ENCODE measurements at places on chromosomes 13 and 19. TPM values are rescaled to one million over a fixed set of nuclear protein-coding genes. Genes with fewer than 3 reads are reported as not detected.

The LYPD5 gene
- 1.9 TPM for polyA plus RNA-seq

DNA sequence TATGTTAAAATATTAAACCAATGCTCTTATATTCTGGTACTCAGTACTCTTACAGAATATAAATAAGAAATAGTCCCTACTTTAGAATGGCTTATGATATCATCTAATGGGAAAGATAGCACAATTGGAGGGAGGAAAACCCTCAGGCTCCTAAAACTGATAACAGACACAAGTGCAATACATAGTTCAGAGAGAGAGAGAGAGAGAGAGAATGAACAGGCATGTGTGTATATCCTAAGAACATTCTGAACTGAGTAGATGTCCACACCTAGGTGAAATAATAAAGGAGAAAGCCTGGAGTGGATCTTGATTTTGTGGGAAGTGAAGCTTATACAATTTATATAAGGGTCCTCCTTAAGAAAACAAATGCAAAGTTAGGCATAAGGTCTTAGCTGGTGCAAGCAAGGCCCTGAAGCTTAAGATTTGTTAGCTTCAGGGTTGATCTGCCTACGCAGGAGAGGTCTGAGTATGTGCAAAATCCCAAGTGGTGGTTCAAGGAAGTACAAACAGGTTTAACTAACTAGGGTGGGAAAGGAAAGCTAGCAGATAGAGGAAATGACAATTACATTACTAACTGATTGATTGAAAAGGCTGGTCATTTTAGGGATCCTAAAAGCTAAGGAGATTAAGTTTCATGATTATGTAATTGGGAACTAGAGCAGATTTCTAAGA lies 53.3 kb downstream of the SOX21 start:
- no peak overlapping the region for H3K4me3 ChIP-seq
- no peaks in the 10 kb centered on the region for H3K4me1 ChIP-seq
- DNase-seq, result no peak
- H3K36me3 ChIP-seq, result no peaks in the 10 kb centered on the region

The PSG6 gene
- polyA plus RNA-seq, result not detected

DNA sequence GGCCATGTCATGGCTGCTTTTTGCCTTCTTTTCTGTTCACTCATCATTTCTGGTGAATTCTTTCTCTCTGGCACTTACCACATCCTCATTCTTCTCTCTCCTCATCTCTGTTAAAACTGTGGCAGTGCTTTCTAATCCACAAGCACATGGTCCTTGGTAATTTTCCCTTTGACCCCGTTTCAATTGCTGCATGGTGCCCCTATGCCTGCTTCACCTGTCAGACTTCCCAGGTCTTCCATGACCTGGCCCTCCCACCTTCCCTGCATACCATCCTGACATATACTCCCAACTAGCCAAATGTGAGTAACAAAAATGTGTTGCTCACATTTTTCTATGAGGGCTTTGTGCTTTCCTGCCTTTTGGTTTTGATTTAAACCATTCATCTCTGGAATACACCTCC lies 286.5 kb downstream of the MTUS2 start:
- H3K27me3 ChIP-seq, result no peaks in the 10 kb centered on the region
- H3K36me3 ChIP-seq, result no peaks in the 10 kb centered on the region
- DNase-seq, result no peak
- no peaks in the 10 kb centered on the region for H3K4me1 ChIP-seq
- H3K4me3 ChIP-seq, result no peak overlapping the region

The ATP12A gene
- not detected for polyA plus RNA-seq

The BRME1 gene
- polyA plus RNA-seq, result 2.8 TPM

DNA sequence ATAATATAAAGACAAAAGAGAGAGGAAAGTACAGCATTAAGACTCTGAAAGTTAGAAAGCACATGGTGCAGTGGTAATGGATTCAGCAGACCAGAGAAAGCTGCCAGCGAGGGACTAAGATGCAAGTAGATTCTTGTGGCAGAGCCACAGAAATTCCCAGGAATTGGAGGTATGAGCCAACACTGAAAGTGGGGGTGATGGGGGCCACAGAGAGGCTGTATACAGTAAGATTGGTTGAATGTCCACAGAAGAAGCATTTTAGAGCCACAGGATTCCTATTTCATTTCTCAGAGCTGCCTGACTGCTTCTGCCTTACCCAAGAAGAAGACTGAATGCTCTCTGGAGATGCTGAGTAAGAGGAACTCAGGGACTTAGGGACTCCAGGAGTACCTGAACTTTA lies 295.0 kb downstream of the LMO7 start:
- H3K4me3 ChIP-seq, result no peak overlapping the region
- H3K36me3 ChIP-seq, result no peaks in the 10 kb centered on the region
- no peak for DNase-seq
- H3K27me3 ChIP-seq, result no peaks in the 10 kb centered on the region
- no peaks in the 10 kb centered on the region for H3K4me1 ChIP-seq

DNA sequence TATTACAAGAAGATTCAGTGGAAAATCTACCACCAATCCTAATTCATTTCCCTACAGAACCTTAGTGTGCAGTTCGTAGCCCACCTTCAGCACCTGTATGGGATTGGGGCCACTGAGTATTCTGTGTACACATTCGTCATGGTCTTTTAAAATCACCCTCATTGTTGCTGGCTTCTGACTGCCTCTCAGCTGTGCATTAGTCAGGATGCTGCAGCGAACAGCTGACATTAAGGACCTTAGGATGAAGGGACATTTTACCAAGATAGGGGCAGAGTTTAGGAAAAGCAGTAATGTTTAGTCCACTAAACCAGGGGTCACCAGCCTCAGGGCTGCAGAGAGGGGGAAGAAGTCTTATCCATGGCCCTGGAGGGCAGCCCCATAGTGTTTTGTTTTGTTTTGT lies 176.5 kb downstream of the COL4A1 start:
- no peak overlapping the region for H3K27ac ChIP-seq
- no peaks in the 10 kb centered on the region for H3K27me3 ChIP-seq
- H3K36me3 ChIP-seq, result no peaks in the 10 kb centered on the region
- H3K4me1 ChIP-seq, result peaks cover 6% of the 10 kb centered on the region
- H3K4me3 ChIP-seq, result no peak overlapping the region

- H3K27ac ChIP-seq, result no peak overlapping the region
- no peak for DNase-seq
- H3K4me1 ChIP-seq, result no peaks in the 10 kb centered on the region
- H3K27me3 ChIP-seq, result no peaks in the 10 kb centered on the region
- no peak overlapping the region for H3K4me3 ChIP-seq
Measured at GRCh38 chr19:41578886-41579285, 2.9 kb downstream of the CEACAM21 start.

DNA sequence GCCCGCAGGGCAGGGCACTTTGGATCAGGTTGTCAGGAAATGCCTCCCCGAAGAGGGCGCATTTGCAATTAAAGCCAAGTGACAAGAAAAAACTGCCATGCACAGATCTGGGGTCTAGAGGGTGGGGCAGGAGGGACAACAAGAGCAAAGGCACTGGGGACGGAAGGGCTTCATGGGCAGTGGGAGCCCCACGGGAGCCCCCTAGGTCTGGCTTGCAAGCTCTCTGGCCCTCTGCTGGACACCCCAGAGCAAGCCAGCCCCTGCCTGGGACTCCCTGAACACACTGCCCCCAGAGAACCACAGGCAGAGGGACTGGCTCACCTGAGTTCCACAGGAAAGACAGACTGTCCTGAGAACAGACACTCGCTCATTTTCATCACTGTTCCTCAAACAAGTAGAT lies 30.2 kb upstream of the C19orf12 start:
- no peaks in the 10 kb centered on the region for H3K36me3 ChIP-seq
- H3K4me1 ChIP-seq, result no peaks in the 10 kb centered on the region
- no peak overlapping the region for H3K4me3 ChIP-seq
- no peak overlapping the region for H3K27ac ChIP-seq
- no peak for DNase-seq

The PRKACA gene
- polyA plus RNA-seq, result 104 TPM

The UBE2L5 gene
- polyA plus RNA-seq, result not detected

- no peaks in the 10 kb centered on the region for H3K27me3 ChIP-seq
- no peaks in the 10 kb centered on the region for H3K36me3 ChIP-seq
- no peak overlapping the region for H3K4me3 ChIP-seq
- H3K4me1 ChIP-seq, result no peaks in the 10 kb centered on the region
Measured at GRCh38 chr19:7611541-7612279, 16.0 kb downstream of the CAMSAP3 start.

The ADPRHL1 gene
- 2.2 TPM for polyA plus RNA-seq

DNA sequence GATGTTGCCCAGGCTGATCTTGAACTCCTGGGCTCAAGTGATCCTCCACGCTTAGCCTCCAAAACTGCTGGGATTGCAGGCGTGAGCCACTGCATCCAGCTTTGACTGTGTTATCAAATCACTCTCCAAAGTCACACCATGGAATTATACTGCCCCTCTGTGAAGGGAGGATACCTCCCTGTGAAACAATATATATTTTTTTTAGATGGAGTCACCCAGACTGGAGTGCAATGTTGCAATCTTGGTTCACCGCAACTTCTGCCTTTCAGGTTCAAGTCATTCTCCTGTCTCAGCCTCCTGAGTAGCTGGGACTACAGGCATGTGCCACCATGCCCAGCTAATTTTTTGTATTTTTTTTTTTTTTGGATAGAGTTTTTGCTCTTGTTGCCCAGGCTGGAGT lies 7.7 kb downstream of the TYK2 start:
- H3K4me1 ChIP-seq, result no peaks in the 10 kb centered on the region
- no peaks in the 10 kb centered on the region for H3K36me3 ChIP-seq
- no peaks in the 10 kb centered on the region for H3K27me3 ChIP-seq

DNA sequence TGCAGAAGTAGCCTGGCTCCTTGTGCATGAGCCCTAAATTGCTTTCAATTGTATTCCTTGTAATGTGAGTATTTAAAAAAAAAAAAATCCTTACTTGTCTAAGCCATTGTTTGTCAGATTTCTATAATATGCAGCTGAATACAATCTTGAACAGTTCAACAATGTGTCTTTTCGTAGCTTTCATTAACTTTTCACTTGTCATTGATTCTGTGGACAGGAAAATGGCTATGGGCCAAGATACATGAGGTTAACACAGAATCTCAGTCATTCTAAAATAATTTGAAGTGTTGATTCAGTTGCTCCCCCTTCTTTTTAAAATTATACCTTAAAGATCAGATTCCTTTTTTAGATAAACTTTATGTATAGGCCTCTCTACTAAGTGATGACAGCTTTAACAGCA lies 395.8 kb upstream of the KLF12 start:
- H3K4me3 ChIP-seq, result no peak overlapping the region
- no peaks in the 10 kb centered on the region for H3K4me1 ChIP-seq
- DNase-seq, result no peak
- peaks cover 2% of the 10 kb centered on the region for H3K27me3 ChIP-seq

- DNase-seq, result no peak
- H3K4me1 ChIP-seq, result no peaks in the 10 kb centered on the region
- no peak overlapping the region for H3K27ac ChIP-seq
- no peaks in the 10 kb centered on the region for H3K27me3 ChIP-seq
- no peak overlapping the region for H3K4me3 ChIP-seq
Measured at GRCh38 chr13:37302686-37303085, 197.2 kb upstream of the CSNK1A1L start.

The GNG8 gene
- not detected for polyA plus RNA-seq

GRCh38 chr19:2555422-2556220 lies 79.7 kb downstream of the GADD45B start:
- no peak overlapping the region for H3K27ac ChIP-seq
- peaks cover 2% of the 10 kb centered on the region for H3K4me1 ChIP-seq
- H3K27me3 ChIP-seq, result no peaks in the 10 kb centered on the region
- no peak overlapping the region for H3K4me3 ChIP-seq
- DNase-seq, result no peak

GRCh38 chr19:42184401-42184861 lies 33.0 kb downstream of the DEDD2 start:
- peak; percentile 72 for DNase-seq
- H3K4me1 ChIP-seq, result no peaks in the 10 kb centered on the region
- no peaks in the 10 kb centered on the region for H3K36me3 ChIP-seq
- H3K27me3 ChIP-seq, result no peaks in the 10 kb centered on the region
- H3K27ac ChIP-seq, result no peak overlapping the region

The AP1M2 gene
- 0.19 TPM for polyA plus RNA-seq

The LRRC25 gene
- 1.4 TPM for polyA plus RNA-seq

DNA sequence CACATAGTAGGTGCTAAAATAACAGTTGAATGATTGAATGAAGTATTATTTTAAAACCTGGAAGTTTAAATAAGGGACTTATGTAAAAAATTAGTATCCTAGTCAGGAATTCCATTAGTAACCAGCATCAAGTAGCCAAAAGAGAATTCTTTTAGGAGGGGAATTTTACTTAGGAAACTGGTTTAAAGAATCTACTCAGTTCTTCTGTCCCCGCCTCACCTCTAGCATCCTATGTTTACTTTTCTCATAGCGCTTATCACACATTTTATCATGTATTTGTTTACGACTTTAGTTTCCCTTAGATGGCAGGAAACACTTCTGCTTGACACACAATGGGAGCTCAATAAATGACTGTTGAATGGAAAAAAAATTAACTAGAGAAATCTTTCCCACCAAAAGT lies 229.0 kb downstream of the KLF5 start:
- no peaks in the 10 kb centered on the region for H3K36me3 ChIP-seq
- H3K4me1 ChIP-seq, result no peaks in the 10 kb centered on the region
- H3K27ac ChIP-seq, result no peak overlapping the region
- DNase-seq, result no peak
- no peak overlapping the region for H3K4me3 ChIP-seq
- H3K27me3 ChIP-seq, result no peaks in the 10 kb centered on the region

- H3K4me3 ChIP-seq, result no peak overlapping the region
- no peak overlapping the region for H3K27ac ChIP-seq
- no peak for DNase-seq
- no peaks in the 10 kb centered on the region for H3K4me1 ChIP-seq
- no peaks in the 10 kb centered on the region for H3K36me3 ChIP-seq
- H3K27me3 ChIP-seq, result no peaks in the 10 kb centered on the region
Measured at GRCh38 chr13:50576156-50576555, 267.3 kb downstream of the DLEU7 start.

The GZMM gene
- not detected for polyA plus RNA-seq

GRCh38 chr19:48881741-48882657 lies 9.8 kb downstream of the PPP1R15A start:
- peaks cover 2% of the 10 kb centered on the region for H3K4me1 ChIP-seq
- H3K27ac ChIP-seq, result no peak overlapping the region
- no peaks in the 10 kb centered on the region for H3K36me3 ChIP-seq

The SEMA6B gene
- 7.6 TPM for polyA plus RNA-seq

The CD177 gene
- polyA plus RNA-seq, result 0.82 TPM

The KASH5 gene
- not detected for polyA plus RNA-seq

DNA sequence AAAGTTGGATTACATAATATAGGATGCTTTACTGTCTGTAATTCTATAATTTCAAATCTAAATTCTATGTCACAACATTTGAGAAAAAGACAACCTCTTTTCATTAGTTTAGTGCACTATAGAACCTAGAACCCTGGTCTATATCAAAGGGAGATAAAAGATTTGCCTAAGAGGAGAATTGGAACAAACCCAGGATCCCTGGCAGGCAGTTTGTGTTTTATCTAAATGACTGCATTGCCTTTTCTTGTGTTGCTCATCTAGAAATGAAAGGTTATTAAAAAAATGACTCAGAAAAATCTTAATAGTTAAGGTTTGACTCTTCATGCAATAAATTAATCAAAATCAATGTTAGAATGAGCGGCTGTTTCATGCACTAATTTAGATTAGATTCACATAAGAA lies 96.7 kb downstream of the PCDH9 start:
- H3K27ac ChIP-seq, result no peak overlapping the region
- no peak overlapping the region for H3K4me3 ChIP-seq
- H3K4me1 ChIP-seq, result no peaks in the 10 kb centered on the region
- no peaks in the 10 kb centered on the region for H3K27me3 ChIP-seq

All from ovary (tissue), 10 donors.